Kidney (tissue), 22 donors: ENCODE measurements at places on chromosomes 5 and 9.

- DNase-seq, result no peak
Observed at GRCh38 chr9:33277484-33277883, 12.6 kb downstream of the CHMP5 start.

GRCh38 chr5:179866241-179867078 lies 7.8 kb upstream of the MRNIP start:
- no peak for DNase-seq

DNA sequence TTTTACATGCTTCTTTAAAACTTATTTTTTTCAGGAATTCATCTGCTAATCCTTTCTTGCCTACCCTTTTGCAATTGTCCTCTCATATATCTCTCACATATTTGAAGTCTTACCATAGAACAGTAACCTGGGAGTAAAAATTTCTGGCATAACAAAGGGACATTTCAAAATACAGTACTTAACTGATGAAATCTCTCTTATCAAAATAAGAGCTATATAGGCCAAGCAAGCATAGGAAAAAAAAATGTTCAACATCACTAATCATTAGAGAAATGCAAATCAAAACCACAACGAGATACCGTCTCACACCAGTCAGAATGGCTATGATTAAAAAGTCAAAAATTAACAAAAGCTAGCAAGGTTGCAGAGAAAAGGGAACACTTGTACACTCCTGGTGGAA lies 2062.7 kb upstream of the CDH6 start:
- DNase-seq, result no peak

DNA sequence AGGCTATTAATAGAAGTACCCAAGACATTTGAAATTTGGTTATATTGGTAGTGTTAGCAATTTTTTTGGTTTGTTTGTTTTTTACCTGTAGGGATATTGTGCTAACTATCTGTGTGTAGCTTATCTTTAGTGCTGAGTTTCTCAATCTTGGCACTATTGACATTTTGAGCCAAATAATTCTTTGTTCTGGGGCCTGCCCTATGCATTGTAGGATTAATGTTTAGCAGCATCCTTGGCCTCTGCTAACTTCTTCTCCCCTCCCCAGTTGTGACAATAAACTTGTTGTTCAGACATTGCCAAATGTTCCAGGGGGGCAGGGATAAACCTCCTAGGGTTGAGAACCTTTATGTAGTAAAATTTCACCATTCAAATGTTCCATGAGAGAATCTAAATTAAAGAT lies 4.0 kb downstream of the FBXO4 start:
- DNase-seq, result no peak

- DNase-seq, result no peak
Observed at GRCh38 chr9:97919217-97919813, 3.0 kb downstream of the TRMO start.
